ENCODE measurements at places on chromosomes 4 and X. TPM values are rescaled to one million over a fixed set of nuclear protein-coding genes. Genes with fewer than 3 reads are reported as not detected.

PLK4 gene
- 14.0 TPM for total RNA-seq

SLC25A53 gene
- 15.2 TPM for total RNA-seq

MAGEA10 gene
- not detected for total RNA-seq

SEL1L3 gene
- 99.6 TPM for total RNA-seq

ARX gene
- not detected for total RNA-seq

CXCL1 gene
- 4.5 TPM for total RNA-seq

TSPAN5 gene
- 15.1 TPM for total RNA-seq

L1CAM gene
- total RNA-seq = 0.16 TPM

GAGE12E gene
- total RNA-seq = not detected

TRAM1L1 gene
- 1.4 TPM for total RNA-seq

GPR173 gene
- 4.0 TPM for total RNA-seq

SSX2B gene
- not detected for total RNA-seq

GABRG1 gene
- not detected for total RNA-seq

CSAG1 gene
- total RNA-seq = not detected

TCP11X2 gene
- total RNA-seq = not detected

CT45A6 gene
- total RNA-seq = not detected

SLC2A9 gene
- 1.3 TPM for total RNA-seq

MGAT4D gene
- total RNA-seq = not detected

MAGEA12 gene
- total RNA-seq = not detected

SCOC gene
- total RNA-seq = 24.0 TPM

LARP7 gene
- total RNA-seq = 22.8 TPM

TMSB15C gene
- total RNA-seq = 2.8 TPM

SULT1E1 gene
- total RNA-seq = 0.97 TPM

HTT gene
- total RNA-seq = 62.4 TPM

CENPU gene
- total RNA-seq = 22.7 TPM

NONO gene
- total RNA-seq = 344 TPM

WDR17 gene
- 0.19 TPM for total RNA-seq

VCX2 gene
- not detected for total RNA-seq

HAND2 gene
- not detected for total RNA-seq

SLBP gene
- total RNA-seq = 50.6 TPM

PRRG1 gene
- 42.5 TPM for total RNA-seq

All from bladder microvascular endothelial cell (primary cell).